ENCODE measurements at places on chromosomes 4 and X.

- no peak for DNase-seq
These were observed 178.7 kb downstream of the SLIT2 start for GRCh38 chr4:20430259-20430941.

DNA sequence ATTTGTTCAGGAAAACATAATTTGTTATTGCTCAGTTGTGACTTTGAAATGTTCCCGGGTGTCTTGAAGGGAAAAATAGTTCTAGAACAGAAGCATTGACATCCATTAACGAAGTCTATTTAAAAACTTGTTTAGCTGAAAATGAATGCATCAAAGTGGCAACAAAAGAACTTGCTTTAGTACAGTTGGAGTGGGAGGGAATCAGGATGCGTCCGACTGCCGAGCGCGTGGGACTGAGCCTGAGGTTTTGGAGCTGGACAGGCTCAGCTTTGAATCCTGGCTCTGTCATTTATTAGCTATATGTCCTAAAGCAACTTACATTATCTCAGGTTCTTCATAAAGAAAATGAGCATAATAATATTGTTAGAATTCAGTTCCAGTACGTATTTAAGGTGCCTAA, 9.0 kb upstream of the ERVMER34-1 start:
- DNase-seq = no peak

DNA sequence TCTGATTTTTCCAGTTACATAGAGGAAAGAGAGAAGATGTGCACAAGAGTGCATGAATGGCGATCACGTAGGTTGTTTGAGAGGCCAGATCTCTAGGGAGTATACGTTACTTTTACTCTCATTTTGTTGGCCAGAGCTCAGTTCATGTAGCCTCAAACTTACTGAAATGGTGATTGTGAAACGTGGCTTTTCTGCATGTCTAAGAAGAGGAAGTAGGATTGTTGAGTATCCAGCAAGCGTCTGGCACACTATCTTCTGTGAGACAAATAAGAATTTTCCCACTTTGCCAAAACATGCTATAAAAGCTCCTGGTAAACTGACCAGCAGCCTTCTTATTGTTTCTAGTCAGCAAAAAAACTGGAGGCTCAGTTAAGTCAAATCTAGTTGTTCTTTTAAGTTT, 264.5 kb upstream of the EMCN start:
- DNase-seq = no peak

- DNase-seq = no peak
These were observed 48.9 kb downstream of the ACSL4 start for GRCh38 chrX:109684136-109684535.

DNA sequence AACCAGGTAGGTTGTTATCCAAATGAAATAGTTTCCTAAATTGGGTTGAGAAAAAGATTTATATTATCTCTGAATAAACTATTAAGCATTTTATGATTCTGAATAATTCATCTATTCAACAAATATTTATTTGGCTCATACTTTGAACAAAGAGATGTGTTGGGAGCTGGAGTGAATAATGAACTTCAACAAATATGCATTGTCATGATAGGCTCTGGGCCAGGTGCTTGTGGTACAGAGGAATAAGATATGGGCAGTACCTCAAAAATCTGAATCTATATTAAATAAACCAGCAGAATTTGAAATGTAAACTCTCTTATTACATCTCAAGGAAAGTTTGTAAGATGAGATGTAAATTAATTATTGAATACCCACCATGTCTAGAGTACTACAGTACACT, 75.7 kb upstream of the DCLK2 start:
- DNase-seq = no peak

- DNase-seq = no peak
These were observed 4.9 kb downstream of the DLG3 start for GRCh38 chrX:70449457-70449966.

DNA sequence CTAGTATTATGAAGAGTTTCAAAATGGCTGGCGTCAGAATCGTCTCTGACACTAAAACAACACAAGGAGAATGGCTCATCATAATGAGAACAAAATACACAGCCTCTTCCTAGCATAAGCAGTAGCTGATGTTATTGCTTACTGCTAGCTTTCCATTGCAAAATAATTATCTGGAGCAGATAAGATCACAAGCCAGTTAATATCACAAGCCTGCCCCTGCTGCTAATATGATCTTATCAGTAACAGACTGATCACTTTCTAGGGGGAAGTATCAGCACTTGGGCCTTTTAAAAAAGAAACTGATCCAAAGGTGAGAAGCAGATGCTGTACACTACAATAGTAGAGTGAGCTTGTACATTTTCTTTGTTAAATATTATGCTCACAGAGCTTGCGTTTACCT, 554.8 kb upstream of the PABPC4L start:
- DNase-seq = no peak

DNA sequence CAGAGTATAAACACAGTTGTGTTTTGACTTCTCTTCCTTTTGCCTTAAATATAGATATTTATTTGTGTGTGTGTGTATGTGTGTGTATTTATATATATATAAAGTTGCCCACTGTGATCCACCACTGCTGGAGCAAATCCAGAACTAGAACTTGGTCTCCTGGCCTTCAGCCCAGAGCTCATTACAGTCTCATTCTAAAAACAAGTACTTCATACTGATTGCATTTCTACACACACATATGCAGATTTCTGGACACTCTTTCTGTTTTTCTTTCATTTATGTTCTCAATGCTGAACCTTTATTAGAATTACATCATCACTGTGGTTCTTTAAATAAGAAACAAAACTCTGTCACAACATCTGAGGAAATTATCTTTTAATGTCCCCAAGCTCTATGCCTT, 381 bp downstream of the TXK start:
- DNase-seq = no peak
